ENCODE measurements at places on chromosomes 3 and 15. TPM values are rescaled to one million over a fixed set of nuclear protein-coding genes. Genes with fewer than 3 reads are reported as not detected.

DNA sequence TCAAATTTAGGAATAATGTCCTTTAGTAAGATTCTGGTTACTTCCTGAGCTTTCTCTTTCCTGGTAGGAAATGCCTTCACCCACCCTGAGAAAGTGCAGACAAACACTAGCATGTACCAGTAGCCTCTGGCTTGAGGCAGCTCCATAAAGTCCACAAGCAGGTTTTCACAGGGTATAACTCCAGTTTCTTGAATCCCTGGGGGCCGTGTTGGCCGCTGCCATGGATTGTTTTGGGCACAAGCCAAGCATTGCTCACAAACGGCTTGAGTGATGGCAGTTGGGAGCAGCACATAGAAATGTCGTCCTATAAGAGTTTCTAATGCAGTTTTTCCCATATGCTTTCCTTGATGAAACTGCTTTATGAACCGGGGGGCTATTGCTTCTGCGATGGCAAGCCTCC lies 164.1 kb downstream of the STXBP5L start:
- DNase-seq: no peak

The MFGE8 gene
- 18.3 TPM for total RNA-seq

DNA sequence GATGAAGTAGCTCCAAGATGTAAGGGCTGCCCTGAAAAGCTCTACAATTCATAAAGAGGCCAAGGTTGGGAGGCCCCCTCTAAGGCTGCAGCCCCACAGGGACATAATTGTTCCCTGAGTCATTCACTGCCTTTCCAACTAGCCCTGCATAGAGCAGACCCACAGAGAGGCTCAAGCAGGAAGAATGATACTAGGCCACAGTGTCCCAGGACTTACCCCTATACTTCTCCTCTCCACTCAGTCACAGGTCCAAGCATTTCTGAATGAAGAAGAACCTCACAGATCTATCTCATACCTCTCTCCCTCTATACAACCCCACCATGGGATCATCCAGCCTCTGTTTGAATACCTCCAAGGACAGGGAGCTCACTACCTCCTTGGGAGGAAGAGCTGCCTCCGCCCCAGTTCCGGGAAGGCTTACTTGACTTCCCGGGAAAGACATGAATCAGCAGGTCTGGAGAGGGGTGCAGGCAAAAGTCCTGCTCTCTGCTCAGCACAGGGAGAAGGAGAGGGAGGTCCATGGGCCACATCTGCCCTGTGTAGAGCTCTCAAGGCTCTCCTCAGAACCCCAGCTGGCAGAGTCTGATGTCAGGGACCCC lies 6.9 kb upstream of the SKIC8 start:
- DNase-seq: no peak

The MUC20 gene
- 2.0 TPM for total RNA-seq

GRCh38 chr3:42349765-42350594 lies 60.4 kb downstream of the LYZL4 start:
- no peak for DNase-seq

- DNase-seq: no peak
Measured at GRCh38 chr3:195462308-195462610, 19.4 kb upstream of the ACAP2 start.

DNA sequence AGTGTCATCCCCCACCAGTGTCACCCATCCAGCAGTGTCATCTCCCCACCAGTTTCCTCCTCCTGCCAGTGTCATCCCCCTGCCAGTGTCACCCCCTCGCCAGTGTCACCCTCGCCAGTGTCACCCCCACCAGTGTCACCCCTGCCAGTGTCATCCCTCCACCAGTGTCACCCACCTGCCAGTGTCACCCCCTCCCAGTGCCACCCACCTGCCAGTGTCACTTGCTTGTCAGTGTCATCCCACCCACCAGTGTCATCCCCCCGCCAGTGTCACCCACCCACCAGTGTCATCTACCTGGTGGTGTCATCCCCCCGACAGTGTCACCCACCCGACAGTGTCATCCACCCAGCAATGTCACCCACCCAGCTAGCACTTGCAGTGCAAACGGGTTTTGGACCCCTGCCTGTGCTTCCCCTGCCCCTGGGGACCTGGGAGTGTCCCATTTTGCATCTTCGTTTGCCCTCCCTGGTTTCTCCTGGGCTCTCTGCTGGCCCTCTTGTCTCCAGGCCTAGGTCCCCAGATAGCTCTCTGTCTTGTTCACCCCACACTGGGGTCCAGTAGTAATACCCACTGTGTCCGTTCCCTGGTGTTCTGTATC lies 99.8 kb upstream of the PRR20G start:
- DNase-seq: no peak

- no peak for DNase-seq
Measured at GRCh38 chr3:43638594-43639447, 17.0 kb upstream of the ANO10 start.

- DNase-seq: no peak
Measured at GRCh38 chr3:124329723-124330122, 337.8 kb upstream of the ROPN1 start.

The ADAMTS9 gene
- 24.1 TPM for total RNA-seq

Measured in frontal cortex (tissue), 4 donors.